Ovary (tissue), 10 donors: ENCODE measurements at places on chromosomes 3 and 15. TPM values are rescaled to one million over a fixed set of nuclear protein-coding genes. Genes with fewer than 3 reads are reported as not detected.

- no peaks in the 10 kb centered on the region for H3K27me3 ChIP-seq
- no peak overlapping the region for H3K27ac ChIP-seq
- no peak for DNase-seq
- H3K4me1 ChIP-seq: peaks cover 2% of the 10 kb centered on the region
Measured at GRCh38 chr15:62894322-62895085, 148.0 kb upstream of the TPM1 start.

GRCh38 chr15:48603123-48603500 lies 42.4 kb downstream of the FBN1 start:
- no peaks in the 10 kb centered on the region for H3K36me3 ChIP-seq
- H3K27ac ChIP-seq: no peak overlapping the region
- no peaks in the 10 kb centered on the region for H3K27me3 ChIP-seq
- DNase-seq: no peak

DNA sequence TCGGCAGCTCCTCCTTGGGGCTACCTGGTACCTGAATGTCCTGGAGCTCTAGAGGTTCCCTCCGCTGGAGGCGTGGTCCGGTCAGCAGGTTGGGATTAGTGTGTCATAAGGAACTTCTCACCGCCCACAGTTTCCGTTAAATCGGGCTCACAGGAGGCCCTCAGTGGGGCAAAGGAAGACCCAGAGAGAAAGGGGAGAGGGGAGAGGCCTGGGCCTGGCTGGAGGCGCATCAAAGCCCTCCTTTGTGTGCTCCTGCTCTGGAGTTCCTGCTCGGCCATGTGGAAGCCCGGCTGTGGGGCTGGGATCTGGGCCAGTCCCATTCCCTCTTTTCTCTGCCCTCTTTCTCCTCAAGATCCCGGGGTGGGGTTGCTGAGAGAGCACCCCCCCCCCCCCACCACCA lies at the start of gene RLBP1:
RLBP1 (minus strand) TSS at position 37 of the 400 bp plus-strand sequence. CDS start 2,604 bp downstream, outside the sequence.
- DNase-seq: no peak
- H3K27ac ChIP-seq: no peak within 1 kb of the TSS
- no peaks in the 10 kb centered on the region for H3K36me3 ChIP-seq
- H3K27me3 ChIP-seq: no peaks in the 10 kb centered on the region

DNA sequence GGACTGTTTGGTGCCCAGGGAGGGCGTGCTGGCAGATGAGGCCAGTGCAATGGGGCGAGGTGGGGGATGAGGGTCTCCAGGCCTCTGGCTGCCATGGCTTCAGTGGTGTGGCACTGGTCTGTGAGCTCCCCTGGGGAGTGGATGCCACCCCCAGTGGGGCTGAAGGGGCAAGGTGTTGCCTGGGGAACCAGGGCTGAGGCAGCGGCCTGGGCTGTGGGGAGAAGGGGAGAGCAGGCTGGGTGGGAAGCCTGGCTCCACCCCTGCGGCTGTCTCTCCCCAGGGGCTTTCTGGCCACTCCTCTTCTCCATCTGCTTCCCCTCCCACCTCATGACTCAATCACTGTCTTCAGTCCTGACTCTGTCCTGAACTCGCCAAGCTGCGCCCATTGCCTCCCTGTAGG lies 88.4 kb upstream of the TLE3 start:
- DNase-seq: no peak
- no peaks in the 10 kb centered on the region for H3K36me3 ChIP-seq
- no peak overlapping the region for H3K4me3 ChIP-seq
- H3K4me1 ChIP-seq: peaks cover 2% of the 10 kb centered on the region

DNA sequence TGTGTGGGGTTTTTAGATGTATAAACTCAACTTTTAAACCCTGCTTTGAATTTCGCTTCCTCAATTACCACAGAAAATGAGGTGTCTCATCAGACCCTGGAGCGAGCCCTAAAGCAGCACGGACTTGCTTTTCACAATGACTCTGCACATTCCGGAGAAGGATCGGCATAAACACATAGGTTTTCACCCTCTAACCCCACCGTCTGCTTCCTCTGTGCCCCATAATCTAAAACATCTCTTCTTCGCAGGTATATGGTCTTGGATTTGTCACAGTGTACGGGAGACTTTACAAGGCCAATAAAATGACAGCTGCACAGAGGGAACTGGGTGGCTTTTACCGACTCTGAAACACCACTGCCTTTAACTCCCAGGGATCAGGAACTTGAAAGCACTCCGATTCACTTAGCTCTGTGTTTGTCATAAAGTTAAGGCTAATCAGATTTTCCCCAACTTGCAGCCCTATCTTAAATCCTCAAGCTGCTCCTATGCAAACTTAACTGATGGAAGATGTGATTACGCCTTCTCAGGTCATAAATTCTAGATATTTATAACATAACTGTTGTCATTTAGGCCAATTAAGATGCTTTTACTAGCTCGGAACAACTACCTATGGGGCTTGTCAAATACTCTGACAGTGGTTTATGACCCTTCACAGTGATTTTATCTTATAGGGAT lies 133.4 kb upstream of the WNT5A start:
- no peaks in the 10 kb centered on the region for H3K27me3 ChIP-seq
- no peak for DNase-seq
- H3K36me3 ChIP-seq: no peaks in the 10 kb centered on the region
- H3K27ac ChIP-seq: no peak overlapping the region

- no peak overlapping the region for H3K4me3 ChIP-seq
- DNase-seq: no peak
- H3K27ac ChIP-seq: no peak overlapping the region
- no peaks in the 10 kb centered on the region for H3K27me3 ChIP-seq
- peaks cover 1% of the 10 kb centered on the region for H3K4me1 ChIP-seq
- no peaks in the 10 kb centered on the region for H3K36me3 ChIP-seq
Measured at GRCh38 chr15:76056931-76057330, 2.9 kb upstream of the TMEM266 start.

DNA sequence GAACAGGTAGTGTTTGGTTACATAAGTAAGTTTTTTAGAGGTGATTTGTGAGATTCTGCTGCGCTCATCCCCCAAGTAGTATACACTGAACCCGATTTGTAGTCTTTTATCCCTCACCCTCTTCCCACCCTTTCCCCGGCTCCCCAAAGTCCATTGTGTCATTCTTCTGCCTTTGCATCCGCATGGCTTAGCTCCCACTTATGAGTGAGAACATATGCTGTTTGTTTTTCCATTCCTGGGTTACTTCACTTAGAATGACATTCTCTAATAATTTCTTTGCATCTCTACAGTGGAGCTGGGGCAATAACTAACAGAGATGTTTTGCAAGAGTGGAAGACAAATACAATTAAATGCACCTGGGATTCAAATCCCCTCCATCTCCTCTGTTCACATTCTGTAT lies 93.2 kb downstream of the TP63 start:
- no peaks in the 10 kb centered on the region for H3K27me3 ChIP-seq
- no peaks in the 10 kb centered on the region for H3K4me1 ChIP-seq
- H3K27ac ChIP-seq: no peak overlapping the region
- H3K36me3 ChIP-seq: no peaks in the 10 kb centered on the region

DNA sequence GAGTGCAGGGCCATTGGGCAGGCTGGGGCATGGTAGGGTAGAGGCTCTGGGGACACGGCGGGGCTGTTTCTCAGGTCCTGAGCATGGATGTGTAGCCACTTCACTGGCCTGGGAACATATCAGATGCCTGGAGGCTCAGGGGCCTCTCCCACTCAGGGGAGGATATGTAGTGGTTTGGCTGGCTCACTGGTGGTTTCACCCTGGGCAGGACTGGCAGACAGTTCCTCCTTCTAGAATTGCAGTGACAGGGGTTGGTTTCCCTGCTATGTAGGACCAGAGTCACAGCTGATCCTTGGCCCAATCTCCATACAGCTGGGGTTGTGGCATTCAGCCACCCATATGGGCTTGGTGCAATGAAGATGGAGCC lies 4.8 kb upstream of the ARHGAP31 start:
- no peaks in the 10 kb centered on the region for H3K27me3 ChIP-seq
- no peak for DNase-seq
- H3K27ac ChIP-seq: no peak overlapping the region
- peaks cover 2% of the 10 kb centered on the region for H3K4me1 ChIP-seq
- no peaks in the 10 kb centered on the region for H3K36me3 ChIP-seq

DNA sequence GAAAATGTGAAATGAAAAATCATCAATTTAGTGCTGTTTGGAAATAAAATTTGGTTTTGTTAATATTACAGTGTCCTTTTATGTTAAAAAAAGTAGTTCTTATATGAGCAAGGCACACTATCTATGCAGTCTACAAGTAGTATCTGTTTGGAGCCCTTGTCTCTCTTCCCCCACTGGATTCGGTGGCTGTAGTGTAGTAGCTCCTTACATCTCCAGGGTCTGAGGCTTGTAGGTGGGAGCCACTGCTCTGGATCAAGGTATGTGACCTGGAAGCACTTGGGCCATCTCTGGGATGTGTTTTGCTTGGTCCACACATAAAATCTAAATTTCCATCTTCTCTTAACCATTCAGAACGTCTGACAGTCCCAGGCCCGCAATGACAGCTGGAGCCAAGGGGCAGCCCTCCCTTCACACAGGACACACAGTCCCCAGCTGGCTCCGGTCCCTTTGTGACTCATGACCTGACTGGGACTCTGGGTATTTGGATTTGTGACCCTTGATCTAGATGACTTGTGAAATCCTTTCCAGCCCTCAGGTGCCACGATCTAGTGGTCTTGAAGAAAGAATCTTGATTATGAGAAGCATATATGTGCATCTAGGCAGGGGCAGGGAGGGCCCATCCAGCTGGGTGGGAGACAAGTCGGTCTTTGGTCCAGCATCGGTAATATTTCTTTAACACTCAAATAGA lies 80.0 kb downstream of the USP13 start:
- H3K36me3 ChIP-seq: no peaks in the 10 kb centered on the region
- no peak overlapping the region for H3K27ac ChIP-seq
- no peak overlapping the region for H3K4me3 ChIP-seq

- no peaks in the 10 kb centered on the region for H3K27me3 ChIP-seq
- H3K36me3 ChIP-seq: no peaks in the 10 kb centered on the region
- H3K4me3 ChIP-seq: no peak overlapping the region
- peak; percentile 43 for DNase-seq
Measured at GRCh38 chr3:12178091-12178820, 19.5 kb upstream of the TIMP4 start.

GRCh38 chr3:107855710-107856109 lies 235.1 kb downstream of the CD47 start:
- H3K36me3 ChIP-seq: no peaks in the 10 kb centered on the region
- no peak overlapping the region for H3K27ac ChIP-seq
- no peak overlapping the region for H3K4me3 ChIP-seq
- no peaks in the 10 kb centered on the region for H3K4me1 ChIP-seq

DNA sequence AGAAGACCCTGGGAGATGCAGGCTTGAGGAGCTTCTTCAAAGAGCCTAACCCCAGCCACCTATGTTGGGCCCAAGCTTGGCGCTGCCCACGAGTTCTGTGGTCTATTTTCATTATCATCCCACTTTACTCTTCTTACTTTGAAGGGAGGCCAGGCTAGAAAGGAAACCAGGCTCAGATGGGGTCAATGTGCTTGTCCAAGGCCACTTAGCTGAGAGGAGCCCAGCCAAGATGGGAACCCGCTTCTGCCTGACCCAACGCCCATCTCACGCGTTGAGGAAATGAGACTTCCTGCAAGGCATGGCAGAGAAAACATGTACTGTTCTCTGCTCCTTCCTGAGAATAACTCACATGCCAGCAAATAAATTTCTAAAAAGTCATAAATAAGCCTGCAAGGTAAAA lies 486.3 kb upstream of the PROK2 start:
- no peaks in the 10 kb centered on the region for H3K27me3 ChIP-seq
- H3K27ac ChIP-seq: no peak overlapping the region
- DNase-seq: peak; percentile 51
- H3K36me3 ChIP-seq: no peaks in the 10 kb centered on the region

- H3K27me3 ChIP-seq: no peaks in the 10 kb centered on the region
- no peaks in the 10 kb centered on the region for H3K36me3 ChIP-seq
- H3K4me3 ChIP-seq: no peak overlapping the region
- no peak overlapping the region for H3K27ac ChIP-seq
Measured at GRCh38 chr15:59401824-59402569, 29.3 kb upstream of the MYO1E start.

- no peak for DNase-seq
- H3K27me3 ChIP-seq: no peaks in the 10 kb centered on the region
- no peaks in the 10 kb centered on the region for H3K36me3 ChIP-seq
Measured at GRCh38 chr15:38508647-38509046, 54.7 kb downstream of the FAM98B start.

- H3K4me1 ChIP-seq: no peaks in the 10 kb centered on the region
- H3K27me3 ChIP-seq: no peaks in the 10 kb centered on the region
- H3K36me3 ChIP-seq: no peaks in the 10 kb centered on the region
- H3K4me3 ChIP-seq: no peak overlapping the region
Measured at GRCh38 chr15:87752250-87752951, 504.1 kb downstream of the NTRK3 start.

DNA sequence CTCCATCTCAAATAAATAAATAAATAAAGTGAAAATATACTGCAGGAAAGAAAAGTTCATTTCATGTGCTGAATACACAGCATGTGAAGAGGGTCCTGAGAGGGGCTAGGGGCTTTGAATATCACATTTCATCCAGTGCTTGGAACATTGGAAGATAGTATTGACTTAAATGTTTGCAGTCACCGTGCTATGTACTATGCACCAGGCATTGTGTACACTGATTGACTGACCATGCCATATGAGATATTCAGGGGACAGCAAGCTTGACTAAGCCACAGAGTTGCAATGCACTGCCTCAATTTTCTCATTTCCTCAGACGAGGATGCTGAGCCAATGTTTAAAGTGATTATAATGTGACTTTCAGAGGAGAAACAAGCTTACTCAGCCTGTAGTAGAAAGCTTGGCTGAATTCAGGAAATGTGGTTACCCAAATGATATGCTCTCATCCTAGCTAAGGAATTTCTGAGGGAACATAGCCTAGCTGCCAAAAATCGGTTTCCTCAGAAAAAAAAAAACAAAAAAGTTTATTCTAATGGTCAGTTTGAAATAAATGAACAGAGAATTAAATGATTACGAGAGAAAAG lies 557.9 kb downstream of the FGF12 start:
- DNase-seq: no peak
- no peak overlapping the region for H3K4me3 ChIP-seq
- H3K36me3 ChIP-seq: no peaks in the 10 kb centered on the region
- H3K4me1 ChIP-seq: peaks cover 3% of the 10 kb centered on the region
- H3K27ac ChIP-seq: no peak overlapping the region
- H3K27me3 ChIP-seq: no peaks in the 10 kb centered on the region

- H3K4me1 ChIP-seq: no peaks in the 10 kb centered on the region
- no peaks in the 10 kb centered on the region for H3K27me3 ChIP-seq
- no peak for DNase-seq
- H3K36me3 ChIP-seq: no peaks in the 10 kb centered on the region
- H3K27ac ChIP-seq: no peak overlapping the region
Measured at GRCh38 chr3:40099871-40100270, 209.6 kb upstream of the EIF1B start.

GRCh38 chr3:144775551-144775950 lies 803.9 kb downstream of the DIPK2A start:
- H3K27me3 ChIP-seq: no peaks in the 10 kb centered on the region
- DNase-seq: no peak
- no peaks in the 10 kb centered on the region for H3K4me1 ChIP-seq
- H3K4me3 ChIP-seq: no peak overlapping the region
- H3K36me3 ChIP-seq: no peaks in the 10 kb centered on the region

GRCh38 chr15:52762621-52763020 lies 27.5 kb downstream of the ONECUT1 start:
- no peak for DNase-seq
- H3K4me1 ChIP-seq: no peaks in the 10 kb centered on the region

CCR9 gene
- total RNA-seq: not detected

PRR20G gene
- total RNA-seq: not detected

SLC24A5 gene
- total RNA-seq: not detected

LSAMP gene
- 4.3 TPM for total RNA-seq

TMEM207 gene
- not detected for total RNA-seq

NGRN gene
- 110 TPM for total RNA-seq

SRPRB gene
- total RNA-seq: 14.8 TPM

BHLHE40 gene
- total RNA-seq: 119 TPM
